NCI-H1417 treated with DMSO at 0.1 percent for 48 hours (cell line): ENCODE measurements at places on chromosomes 1 and 21.

DNA sequence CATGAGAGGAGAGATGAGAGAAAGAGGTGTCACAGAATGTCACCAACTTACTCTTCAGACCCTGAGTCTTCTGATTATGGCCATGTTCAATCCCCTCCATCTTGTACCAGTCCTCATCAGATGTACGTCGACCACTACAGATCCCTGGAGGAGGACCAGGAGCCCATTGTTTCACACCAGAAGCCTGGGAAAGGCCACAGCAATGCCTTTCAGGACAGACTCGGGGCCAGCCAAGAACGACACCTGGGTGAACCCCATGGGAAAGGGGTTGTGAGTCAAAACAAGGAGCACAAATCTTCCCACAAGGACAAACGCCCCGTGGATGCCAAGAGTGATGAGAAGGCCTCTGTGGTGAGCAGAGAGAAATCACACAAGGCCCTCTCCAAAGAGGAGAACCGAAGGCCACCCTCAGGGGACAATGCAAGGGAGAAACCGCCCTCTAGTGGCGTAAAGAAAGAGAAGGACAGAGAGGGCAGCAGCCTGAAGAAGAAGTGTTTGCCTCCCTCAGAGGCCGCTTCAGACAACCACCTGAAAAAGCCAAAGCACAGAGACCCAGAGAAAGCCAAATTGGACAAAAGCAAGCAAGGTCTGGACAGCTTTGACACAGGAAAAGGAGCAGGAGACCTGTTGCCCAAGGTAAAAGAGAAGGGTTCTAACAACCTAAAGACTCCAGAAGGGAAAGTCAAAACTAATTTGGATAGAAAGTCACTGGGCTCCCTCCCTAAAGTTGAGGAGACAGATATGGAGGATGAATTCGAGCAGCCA, 8.0 kb downstream of the ELOA start:
- no peak for DNase-seq

DNA sequence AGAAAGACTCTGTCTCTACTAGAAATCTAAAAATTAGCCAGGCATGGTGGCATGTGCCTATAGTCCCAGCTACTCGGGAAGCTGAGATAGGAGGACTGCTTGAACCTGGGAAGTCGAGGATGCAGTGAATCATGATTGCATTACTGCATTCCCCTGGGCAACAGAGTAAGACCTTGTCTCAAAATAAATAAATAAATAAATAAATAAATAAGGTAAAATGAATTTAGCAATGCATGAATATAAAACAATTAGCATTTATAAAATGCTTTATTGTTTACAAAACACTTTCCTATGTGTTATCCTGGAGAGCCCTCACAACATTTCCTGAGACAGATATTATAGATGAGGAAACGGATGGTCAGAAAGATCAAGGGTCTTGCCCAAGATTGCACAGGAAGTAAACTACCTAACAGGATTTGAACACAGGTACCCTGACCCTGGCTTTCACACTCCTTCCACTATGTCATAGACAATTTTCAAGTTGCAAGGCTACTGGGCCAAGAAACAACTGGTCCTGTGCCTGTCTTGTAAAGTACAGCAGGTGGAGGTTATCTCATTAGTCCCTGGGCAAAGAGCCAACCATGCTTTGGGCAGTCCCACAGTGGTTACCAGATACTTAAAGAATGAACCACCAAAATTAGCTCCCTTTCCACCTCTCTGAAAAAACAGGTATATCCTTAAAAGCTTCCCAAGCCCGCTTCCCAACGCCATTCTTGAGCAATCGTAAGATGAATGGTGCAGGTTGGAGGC, 15.4 kb upstream of the VSIG8 start:
- no peak for DNase-seq

GRCh38 chr1:200409203-200409760, 554 bp downstream of the ZNF281 start:
- no peak for DNase-seq

DNA sequence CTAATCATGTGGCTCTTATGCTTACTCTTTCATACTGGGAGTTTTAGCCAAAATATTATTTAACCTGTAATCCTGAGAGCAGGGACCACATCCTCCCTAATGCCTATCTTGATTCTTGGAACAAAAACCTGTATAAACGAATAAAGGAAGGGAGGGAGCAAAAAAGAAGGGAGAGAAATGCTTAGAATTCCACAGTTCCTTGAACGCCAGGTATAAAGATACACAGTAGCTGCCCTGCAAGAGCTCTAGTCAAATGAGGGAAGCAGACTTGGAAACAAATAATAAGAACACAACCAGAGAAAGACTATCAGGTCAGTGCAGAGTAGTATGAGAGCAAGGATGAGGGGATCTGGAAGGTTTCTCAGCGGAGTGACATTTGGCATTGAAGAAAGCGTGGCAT, 116.3 kb downstream of the SLC30A10 start:
- DNase-seq: no peak

DNA sequence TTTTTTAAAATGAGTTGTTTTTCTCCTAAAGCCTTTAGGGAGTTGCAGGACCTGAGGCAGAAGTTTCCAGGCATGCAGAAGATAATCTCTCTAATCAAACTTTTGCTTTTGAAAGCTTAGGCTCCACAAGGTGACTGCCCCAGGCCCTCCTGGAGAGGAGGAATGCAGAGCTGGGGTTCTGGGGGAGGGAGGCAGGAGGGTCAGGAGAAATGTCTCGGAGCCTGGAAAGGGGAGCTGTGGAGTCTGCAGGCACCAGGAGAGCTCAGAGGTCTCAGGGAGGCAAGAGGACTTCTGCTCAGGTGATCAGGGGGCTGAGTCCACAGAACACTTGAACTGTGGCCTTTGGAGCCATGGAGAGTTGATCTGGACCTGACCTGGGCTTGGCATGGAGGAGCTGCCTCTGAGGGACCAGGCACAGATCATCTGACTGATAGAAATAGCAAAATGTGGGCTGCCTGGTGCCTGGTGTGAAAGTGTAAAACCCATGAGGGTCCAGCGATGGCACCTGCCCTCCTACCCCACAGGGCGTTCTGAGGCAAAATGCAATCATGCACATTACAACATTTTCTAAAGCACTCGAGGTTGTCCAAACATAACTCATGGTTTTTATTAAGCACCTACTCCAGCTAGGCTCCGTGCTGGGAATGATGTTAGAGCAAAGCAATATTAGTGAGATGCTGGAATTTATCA, 10.0 kb upstream of the ABCG1 start:
- no peak for DNase-seq

DNA sequence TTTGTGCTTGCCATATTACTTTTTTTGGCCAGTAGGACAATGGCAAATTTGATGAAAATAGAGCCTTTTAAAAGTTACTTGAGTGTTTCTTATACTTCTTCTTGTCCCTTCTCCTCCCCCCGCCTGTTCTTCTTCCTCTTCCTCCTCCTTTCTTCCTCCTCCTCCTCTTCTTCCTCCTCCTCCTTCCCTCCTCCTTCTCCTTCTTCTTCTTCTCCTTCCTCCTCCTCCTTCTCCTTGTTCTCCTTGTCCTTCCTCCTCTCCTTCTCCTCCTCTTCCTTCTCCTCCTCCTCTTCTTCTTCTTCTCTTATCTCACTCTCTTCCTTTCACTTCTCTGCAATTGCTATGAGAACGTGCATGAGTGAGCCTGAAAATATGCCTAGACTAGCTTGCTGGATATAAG, 466.2 kb upstream of the NR5A2 start:
- DNase-seq: no peak

DNA sequence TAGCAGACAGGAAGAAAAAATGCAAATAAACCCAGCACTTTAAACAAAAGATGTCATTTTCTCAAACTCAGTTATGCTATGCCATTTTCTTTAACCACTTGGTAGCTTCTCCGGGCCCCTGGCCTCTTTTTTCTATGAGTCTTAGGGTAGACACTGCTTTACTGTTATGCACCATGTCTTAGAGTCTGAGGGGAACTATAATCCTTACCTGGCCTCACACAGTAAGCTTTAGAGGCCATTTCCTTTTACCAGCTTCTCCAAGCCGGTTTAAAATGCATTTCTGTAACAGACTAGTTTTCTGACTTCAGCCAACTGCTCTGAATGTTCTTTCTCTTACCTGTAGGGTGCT, 73.7 kb upstream of the EDEM3 start:
- no peak for DNase-seq

DNA sequence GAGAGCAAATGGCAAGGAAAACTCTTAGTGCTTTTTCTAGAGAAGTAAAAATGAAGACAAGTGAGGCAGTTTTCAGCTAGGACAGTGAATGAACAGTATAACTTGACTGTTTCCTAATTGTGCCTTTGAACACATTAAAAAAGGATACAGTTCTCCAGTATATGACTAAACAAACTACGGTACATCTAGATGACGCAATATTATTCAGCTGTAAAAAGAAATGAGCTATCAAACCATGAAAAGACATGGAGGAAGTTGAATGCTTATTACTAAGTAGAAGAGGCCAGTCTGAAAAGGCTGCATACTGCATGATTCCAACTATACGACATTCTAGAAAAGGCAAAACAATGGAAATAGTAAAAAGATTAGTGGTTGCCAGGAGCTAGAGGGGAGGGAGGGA, 206.3 kb downstream of the SIPA1L2 start:
- no peak for DNase-seq

- no peak for DNase-seq
Observed at GRCh38 chr1:95004013-95004412, 68.7 kb downstream of the ALG14 start.

DNA sequence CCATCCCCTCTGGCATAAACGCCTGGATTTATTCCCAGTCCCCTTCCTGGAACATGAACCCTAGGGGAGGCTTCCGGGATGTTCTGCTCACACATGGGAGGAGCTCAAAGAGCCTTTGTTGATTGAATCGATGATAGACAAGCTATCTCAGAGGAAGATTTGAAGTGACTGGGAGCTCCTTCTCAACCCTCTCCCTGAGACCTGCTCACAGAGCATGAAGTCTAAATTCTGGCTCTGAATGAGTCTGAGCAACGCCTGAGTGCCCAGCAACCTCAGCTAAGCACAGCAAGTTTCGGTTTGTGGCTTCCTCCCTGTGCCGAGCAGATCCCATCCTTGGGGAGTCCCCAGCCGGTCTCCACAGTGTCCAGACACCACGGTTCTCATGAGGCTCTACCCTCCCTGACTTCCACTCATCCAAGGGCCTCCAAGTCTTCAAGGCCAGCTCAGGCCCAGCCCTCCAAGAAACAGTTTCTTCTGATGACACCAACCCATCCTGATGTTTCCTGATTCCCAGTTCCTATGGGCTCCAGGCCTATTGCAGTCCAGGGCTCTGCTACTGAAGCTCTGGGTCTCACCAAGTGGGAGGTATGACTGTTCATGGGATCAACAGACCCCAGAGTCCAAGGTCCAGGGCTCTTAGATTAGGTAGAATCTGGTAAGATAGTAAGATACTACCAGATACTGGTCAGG, 190.8 kb downstream of the DYRK1A start:
- no peak for DNase-seq

- DNase-seq: no peak
Observed at GRCh38 chr1:99304725-99305282, 40.5 kb downstream of the PLPPR4 start.

DNA sequence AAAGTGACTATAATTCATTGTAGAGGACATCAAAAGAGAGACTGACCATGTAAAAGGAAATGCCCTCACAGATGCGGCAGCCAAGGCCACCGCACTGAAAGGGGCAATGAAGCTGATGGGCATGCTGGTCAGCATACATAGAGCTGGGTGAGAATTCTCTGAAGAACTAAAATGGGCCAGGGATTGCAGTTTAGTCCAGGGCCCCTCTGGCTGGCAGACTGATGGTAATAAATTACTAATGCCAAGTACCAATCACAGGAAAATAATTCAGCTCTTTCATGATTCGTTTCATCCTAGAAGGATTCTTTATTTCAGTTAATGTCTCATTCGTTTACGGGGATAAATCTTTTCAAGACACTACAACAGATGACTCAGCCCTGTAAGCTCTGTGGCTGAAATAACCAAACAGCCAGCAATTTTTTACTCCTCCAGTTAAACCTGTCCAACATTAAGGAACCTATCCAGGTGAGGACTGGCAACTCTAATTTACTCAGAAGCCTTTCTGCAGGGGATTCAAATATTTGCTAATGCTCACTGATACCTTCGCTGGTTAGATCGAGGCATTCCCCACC, 56.9 kb upstream of the MAP1LC3C start:
- DNase-seq: no peak

DNA sequence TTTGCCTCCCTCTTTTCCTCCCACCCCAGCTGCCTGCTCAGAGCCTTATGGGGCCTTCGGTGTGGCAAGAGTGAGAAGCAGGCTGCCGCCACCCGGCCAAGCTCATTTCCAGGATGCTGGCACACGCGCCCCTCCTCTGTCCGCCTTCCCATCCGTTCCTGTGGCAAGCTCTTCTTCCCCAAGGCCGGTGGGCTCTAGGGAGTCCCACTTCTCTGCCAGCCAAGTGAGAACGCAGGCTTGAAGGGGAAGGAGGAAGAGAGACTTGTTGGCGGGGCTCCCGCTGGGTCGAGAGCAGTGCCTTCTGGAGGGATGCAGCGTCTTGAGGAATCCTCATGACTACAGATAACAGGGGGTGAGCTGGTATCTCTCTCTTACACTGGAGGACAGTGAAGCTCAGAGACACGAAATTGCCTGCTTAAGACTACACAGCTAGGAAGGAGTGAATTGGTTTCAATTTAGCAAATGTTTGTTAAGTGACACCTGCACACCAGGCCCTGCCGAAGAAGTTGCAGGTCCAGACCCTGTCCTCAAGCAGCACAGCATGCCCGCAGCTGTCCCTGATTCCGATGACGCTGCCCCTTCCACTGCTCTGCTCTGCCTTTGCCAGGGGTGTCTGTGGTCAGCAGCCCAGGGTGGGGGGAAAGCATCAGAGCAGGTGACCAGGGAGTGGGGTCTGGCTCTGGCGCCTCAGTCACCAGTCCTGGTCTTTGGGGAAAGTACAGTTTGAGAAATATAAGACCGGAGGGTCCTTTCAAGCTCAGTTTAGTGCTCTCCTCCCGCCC, 40.1 kb upstream of the FOXO6 start:
- DNase-seq: no peak

GRCh38 chr1:183734543-183735036, 70.3 kb upstream of the RGL1 start:
- no peak for DNase-seq

GRCh38 chr1:85603086-85603880, 22.7 kb downstream of the CCN1 start:
- no peak for DNase-seq

GRCh38 chr1:183896466-183897048, 91.6 kb downstream of the RGL1 start:
- DNase-seq: no peak

DNA sequence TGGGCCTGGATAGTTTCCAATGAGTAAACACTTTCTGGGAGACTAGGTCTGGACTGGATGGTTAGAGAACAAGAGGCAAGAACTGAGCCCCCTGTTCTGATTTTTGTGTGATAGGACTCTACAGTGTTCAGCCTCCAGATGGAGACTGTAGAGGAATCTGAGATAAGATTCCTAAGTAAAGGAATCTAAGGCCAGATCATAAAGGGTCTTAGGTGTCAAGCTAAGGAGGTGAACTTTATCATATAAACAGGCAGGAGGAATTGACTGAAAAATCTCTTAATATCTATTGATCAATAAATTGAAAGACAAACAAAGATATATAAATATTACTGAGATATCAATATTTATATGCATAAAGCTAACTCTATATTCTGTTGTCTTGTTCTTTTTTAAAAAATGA, 449.1 kb upstream of the DAB1 start:
- DNase-seq: no peak

- no peak for DNase-seq
Observed at GRCh38 chr1:145997016-145997717, 788 bp upstream of the TXNIP start.
